SW 1271 (cell line): ENCODE measurements at places on chromosomes 7 and 10.

DNA sequence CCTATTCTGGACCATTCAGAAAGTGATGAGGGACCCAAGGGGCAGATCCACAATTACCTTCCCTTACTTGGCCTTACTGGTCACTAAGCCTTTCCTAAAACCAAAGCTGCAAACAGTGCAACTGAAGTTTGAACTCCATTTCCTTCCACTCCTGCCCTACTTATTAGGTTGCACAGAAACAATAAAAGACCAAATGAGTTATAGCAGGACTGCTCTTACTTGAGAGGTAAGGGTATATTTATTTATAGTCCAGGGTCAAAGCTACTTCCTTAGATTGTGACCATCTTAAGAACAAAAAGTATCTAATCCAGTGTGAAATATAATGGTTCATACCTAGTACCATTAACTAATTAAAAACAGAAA, 27.0 kb downstream of the CDK6 start:
- no peak for DNase-seq

- peak; percentile 55 for DNase-seq
Measured at GRCh38 chr7:30800785-30801252, 29.6 kb downstream of the MINDY4 start.

DNA sequence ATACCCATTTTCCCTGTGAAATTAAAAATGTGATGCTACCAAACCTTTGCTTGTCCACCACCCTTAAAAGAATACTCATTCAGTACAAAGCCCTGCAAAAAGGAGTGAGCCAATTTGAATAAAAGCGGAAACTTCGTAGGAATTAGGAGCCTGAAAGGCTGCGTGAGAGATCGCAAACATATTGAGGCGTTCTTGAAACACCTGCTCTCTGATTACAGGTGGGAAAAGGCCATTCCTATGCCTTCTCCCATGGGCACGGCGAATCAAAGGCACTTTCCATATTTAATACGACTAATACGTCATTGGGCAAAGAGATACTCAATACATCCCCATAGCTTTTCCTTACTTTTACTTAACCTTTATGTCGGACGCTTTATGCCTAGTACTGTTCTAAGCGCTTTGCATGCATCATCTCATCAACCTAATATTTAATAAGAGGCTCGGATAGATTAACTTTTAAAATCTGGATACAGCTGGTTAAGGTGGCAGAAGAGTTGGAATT, 30.9 kb upstream of the KMT2E start:
- peak; percentile 58 for DNase-seq

DNA sequence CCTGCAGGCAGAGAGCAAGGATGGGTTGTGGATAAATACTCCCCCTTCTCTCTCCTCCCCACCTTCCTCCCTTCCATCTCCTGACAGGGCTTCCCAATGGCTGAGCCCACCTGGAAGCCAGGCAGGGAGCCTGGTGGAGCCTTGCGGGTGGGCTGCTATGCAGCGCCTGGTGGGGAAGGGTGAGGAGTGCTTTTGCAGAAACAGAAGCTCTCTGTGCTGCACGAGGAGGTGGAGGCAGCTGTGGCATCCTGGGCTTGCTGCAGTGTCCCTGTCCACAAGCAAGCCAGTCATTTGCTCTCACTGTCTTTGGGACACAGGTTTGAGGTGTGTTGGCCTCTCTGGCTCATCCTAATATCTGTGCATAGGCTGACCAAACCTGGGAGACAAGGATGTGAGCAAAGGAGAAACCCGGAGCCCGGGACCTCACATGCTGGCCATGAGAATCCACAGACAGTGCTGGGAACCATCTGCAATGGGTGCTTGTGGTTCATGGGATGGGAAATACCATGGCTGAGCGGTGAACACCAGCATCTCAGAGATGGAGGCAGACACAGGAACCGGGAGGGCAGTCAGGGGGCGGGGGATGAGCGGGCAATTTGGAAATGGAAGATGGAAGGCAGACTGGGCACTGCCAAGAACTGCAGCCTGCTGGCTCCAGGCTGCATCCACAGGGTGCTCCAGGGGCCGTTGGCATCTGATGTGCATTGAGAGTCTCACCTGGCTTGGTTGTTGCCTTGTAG, 364.2 kb downstream of the GLRX3 start:
- DNase-seq, result no peak

- no peak for DNase-seq
Measured at GRCh38 chr7:38746438-38746837, 115.3 kb upstream of the AMPH start.

DNA sequence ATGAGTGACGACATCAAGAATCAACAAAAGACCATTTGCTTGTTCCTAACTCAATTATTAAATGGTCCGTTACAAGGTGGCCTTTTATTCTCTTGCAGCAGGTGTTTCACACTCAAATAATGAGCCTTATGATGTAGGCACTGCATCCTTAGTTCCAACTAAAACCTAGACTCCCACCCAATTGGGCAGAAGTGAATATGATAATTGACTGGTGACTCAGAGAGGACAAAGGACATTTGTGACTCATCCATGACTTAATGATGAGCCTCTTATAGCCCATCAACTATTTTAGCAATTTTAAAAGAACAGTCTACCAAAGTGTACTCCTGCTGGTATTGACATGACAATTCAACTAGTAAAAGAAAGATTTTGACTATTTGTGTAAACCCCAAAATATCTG, 1027.8 kb upstream of the PHF14 start:
- no peak for DNase-seq

- no peak for DNase-seq
Measured at GRCh38 chr7:2559283-2559950, 638 bp downstream of the IQCE start.

- DNase-seq, result no peak
Measured at GRCh38 chr10:114491419-114491818, 87.1 kb upstream of the AFAP1L2 start.

DNA sequence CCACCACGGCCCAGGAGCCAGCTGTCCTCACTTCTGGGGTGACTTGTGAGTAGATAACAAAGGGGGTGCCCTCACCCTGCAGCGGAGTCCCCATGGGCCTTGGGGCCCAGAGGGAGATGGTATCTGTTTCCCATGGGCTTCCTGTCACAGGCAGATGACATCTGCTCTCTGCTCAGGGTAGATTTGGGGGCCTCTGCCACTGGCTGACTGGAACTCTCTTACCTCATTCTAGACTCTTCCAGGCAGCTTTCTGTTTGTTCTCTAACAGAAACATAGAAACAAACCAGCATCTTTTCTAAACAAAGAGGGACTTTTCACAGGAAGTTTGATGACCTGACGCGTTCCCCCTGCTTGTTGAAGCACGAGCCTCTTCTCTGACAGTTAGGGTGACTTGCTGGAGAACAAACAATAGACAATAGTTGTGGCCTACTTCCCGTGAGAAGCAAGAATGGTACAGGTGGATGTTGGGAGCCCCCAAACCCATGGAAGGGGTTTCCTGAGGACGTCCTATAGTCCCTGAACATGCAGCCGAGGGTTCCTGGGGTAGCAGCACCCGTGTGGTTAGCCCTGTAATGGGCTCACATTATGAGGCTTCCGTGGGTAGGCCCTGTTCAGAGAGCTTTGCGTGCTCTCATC, 61.6 kb downstream of the GRK5 start:
- DNase-seq, result no peak

DNA sequence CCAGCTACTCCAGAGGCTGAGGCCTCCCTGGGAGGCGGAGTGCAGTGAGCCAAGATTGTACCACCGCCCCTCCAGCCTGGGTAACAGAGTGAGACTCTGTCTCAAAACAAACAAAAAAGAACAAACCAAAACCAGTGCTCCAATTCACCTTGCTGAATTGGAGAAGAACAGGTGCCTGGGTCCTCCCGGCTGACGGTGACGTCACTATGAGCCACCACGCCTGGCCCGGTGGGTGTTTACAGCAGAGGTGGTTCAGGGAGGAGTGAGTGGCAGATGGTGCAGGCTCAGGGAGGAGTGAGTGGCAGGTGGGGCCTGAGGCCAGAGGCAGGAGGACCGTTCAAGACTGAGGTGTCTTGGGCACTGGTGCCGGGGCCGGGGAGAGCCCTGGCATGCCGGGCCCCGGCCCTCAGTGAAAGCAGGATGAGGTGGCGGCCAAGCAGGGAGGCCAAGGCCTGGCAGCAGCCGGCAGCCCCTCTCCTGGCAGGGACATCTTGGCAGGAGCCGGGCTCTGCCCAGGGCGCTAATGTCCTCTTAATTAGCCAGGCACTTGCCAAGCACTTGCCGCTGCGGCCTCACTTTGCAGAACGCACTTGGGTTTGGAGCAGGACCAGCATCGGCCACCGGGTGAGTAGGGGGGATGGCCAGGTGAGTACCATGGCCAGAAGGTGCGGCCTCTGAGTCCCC, 162.8 kb upstream of the TNRC18 start:
- DNase-seq, result no peak

DNA sequence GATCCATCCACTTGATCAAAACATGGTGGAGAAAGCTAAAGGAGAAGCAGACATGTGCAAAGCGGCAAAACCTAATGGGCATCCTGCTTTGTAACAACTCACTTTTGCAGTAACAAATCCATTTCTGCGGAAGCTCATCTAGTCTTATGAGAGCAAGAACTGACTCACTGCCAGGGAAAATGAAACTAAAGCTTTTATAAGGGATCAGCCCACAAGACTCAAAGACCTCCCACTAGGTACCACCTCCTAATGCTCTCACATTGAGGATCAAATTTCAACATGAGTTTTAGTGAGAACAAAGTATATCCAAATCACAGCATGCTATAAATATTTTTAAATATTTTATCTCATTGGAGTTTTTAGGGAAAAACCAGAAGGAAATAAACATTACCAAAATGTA, 120.1 kb upstream of the GNAI1 start:
- no peak for DNase-seq

DNA sequence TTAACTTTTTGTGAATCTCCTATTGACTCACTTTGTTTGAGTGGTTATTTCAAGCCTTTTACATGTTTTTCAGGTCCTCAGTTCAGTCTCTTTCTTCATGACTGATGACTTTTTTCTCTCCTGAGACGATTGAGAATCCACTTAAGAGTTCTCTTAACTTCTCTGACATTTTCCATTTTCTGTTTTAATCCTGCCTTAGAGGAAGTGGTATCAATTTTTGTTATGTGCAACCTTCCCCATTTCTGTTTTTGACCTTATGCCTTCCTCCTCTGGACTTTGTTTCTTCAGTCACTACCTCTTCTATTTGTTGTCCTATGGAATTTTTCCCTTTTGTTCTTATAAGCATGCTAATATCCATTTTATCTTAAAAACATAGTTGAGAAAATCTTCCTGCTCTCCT, 2.4 kb downstream of the PSMC2 start:
- no peak for DNase-seq

DNA sequence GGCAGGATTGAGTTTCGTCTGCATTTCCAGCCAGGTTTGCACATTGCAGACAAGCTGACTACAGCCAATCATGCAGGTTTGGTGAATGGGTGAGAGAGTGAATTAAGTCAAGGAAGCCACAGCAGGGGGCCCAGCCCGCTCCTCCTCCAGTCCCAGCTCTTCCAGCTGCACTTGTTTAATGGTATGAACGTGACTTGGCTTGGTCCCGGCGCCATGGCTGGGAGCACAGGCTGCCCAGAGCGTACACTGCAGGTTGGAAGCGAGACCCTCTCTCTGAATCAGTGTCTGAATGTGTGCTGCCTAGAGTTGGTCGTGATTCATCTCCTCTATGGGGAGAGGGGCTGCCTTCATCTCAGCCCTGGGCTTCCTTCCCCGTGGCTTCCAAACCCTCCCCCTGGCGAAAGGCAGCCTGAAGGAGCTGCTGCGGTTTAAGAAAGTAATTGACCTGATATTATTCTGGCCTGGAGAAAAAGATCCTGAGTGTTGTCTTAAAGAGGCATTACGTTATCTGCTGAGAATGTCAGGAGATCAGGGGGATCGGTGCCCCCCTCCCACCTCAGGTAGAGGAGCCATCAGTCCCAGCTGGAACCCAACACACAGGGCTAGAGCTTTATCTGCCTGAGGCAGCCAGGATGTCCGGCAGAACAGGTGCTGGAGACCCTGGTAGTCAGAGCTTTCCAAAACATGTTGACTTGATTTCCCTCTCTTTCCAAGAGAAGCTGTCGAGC, 132.1 kb downstream of the COL26A1 start:
- no peak for DNase-seq

GRCh38 chr7:39810710-39811109, 139.3 kb upstream of the CDK13 start:
- DNase-seq, result no peak

DNA sequence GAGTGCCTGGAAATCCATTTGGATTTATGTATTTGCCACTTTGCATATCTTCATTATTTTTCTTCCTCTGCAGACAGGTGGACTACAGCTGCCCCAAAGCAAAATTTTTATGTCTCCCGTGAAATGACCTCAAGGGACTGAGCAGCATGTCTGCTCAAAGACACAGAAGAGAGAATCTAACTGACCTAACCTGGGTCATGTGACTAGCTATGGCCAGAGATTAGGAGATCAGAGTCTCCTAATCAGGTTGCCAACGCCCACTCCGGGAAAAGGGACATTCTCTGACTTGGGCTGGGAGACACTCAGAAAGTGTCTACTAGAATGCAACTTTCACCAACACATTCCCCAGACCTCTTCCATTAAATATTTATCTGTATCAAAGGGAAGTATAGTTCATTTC, 2.5 kb upstream of the BAMBI start:
- DNase-seq, result no peak

DNA sequence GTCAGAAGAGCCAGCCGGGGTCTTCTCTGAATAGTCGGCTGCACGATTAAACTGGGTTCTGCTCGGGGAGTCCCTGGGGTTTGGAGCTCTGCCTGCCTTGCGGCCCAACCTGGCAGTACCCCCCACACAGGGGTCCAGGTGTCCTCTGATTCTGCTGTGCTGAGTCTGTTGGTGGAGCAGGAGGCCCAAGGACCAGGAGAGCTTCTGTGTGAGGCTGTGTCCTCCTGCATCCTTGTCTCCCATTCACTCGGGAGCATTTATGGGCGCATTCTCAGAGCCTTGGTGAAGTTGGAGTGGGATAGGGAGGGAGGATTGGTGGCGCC, 14.2 kb downstream of the INPP5A start:
- DNase-seq, result no peak

- DNase-seq, result no peak
Measured at GRCh38 chr7:135959646-135960363, 17.4 kb downstream of the MTPN start.

- DNase-seq, result no peak
Measured at GRCh38 chr10:64463406-64463805, 942.2 kb downstream of the REEP3 start.

DNA sequence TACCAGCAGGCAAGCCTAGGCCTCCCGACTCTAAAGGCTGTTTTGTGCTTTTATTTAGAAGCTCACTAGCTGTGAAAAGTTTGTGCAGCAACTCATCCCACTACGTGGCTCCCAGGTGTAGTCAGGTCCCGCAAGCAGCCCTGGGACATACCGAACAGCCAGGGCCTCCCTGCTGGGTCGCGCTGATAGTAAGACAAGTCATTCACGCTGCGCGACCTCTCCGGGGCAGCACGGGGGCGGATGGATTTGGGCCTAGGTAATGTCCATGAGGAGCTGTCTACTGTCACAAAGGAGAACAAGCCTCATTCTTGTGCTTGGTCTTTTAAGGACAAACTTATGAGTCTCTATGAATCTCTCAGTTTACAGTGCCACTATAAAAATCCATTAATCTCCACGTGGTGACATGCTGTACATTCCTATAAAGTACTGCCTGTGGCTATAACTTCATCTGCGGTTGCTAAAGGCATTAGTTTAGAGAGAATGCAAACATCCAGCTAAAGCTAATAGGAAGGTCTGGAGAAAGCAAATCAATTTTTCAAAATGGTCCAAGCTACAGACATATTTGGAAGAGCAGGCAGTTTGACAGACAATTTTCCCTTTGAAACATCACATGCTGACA, 546.8 kb downstream of the PHTF2 start:
- DNase-seq, result no peak
